ENCODE measurements at places on chromosomes 2 and 18.
A peak's percentile ranks its signal among the peaks of the same experiment; 100 is the strongest.

DNA sequence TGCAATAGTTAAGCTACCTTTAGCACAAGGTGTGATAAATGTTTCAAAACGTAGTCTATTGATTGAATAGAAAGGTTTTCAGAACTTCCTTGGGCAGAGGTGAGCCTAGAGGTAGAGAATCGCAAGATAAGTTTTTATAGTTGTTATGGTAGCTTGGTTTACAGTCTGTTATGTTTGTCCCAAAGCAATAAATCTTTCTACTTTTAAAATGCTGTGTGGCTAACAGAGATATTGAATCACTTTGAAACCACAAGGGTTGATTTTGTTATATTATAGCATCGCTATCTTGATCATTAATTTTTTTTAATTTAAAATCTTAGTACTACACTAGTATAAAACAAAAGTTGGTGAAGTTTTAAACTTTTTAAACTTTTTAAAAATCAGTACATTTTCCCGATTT is 126.7 kb downstream of the TMEM182 start:
- H3K36me3 ChIP-seq: no peaks in the 10 kb centered on the region
- H3K27me3 ChIP-seq: no peaks in the 10 kb centered on the region
- no peak overlapping the region for H3K27ac ChIP-seq
- no peak for DNase-seq
- no peaks in the 10 kb centered on the region for H3K4me1 ChIP-seq
- no peak overlapping the region for H3K4me3 ChIP-seq

GRCh38 chr18:62772860-62773584 is 57.7 kb downstream of the PHLPP1 start:
- H3K27me3 ChIP-seq: no peaks in the 10 kb centered on the region
- H3K4me1 ChIP-seq: peaks cover 4% of the 10 kb centered on the region
- H3K27ac ChIP-seq: no peak overlapping the region
- H3K36me3 ChIP-seq: no peaks in the 10 kb centered on the region
- peak; percentile 20 for DNase-seq

GRCh38 chr2:130986890-130987493 is 106.3 kb downstream of the FAM168B start:
- no peaks in the 10 kb centered on the region for H3K27me3 ChIP-seq
- H3K4me3 ChIP-seq: no peak overlapping the region
- H3K27ac ChIP-seq: no peak overlapping the region
- no peaks in the 10 kb centered on the region for H3K36me3 ChIP-seq
- DNase-seq: no peak
- H3K4me1 ChIP-seq: no peaks in the 10 kb centered on the region

- no peaks in the 10 kb centered on the region for H3K36me3 ChIP-seq
- peak overlapping the region; percentile 42 for H3K27ac ChIP-seq
- H3K27me3 ChIP-seq: peaks cover 1% of the 10 kb centered on the region
- peaks cover 3% of the 10 kb centered on the region for H3K4me1 ChIP-seq
Observed at GRCh38 chr2:16102358-16102975, 162.1 kb downstream of the MYCN start.

DNA sequence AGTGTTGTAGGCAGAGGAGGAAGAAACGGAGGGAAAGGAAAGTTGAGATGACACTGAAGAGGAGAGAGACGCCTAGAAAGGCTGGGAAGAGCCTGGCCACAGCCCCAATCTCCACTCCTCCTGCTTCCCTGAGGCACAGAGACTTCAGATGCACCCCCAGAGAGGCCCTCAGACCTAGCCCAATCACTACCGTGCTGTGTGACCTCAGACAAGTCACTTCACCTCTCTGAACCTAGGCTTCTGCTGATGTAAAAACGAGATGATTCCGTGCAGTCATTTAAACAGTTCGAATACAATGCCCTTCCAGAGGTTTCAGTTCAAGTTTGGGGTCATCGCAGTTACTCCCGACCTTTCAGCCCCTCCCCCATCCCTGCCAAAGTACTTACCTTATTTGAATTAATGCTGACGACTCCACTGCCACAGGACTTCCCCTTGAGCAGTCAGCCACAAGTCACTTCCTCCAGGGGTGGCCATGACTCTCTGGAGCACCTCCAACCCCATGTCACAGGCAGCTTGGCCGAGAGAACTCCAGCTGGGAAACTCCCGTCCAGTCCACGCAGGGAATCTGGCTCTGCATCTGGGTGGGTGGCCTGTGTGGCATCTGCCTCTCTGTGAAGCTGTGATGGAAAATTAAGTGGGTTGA is 105.2 kb upstream of the ID2 start:
- no peak overlapping the region for H3K27ac ChIP-seq
- DNase-seq: no peak
- H3K4me1 ChIP-seq: no peaks in the 10 kb centered on the region
- H3K36me3 ChIP-seq: no peaks in the 10 kb centered on the region
- H3K4me3 ChIP-seq: no peak overlapping the region

DNA sequence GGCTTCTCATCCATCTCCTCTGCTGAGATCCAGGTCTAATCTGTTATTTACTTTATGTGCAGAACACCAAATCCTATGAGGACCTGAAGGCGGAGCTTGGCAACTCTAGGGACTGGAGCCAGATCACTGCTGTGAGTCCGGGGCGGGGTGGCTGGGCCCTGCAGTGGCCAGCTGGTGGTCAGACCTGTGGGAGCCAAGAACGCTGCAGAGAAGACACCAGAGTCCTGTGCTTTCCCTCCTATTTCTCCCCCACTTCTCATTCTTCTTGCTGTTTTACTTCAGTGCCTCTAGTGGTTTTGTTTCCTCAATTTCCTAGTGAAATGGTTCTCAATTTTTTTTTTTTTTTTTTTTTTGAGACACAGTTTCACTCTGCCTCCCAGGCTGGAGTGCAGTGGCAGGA is 19.7 kb downstream of the VIL1 start:
- no peaks in the 10 kb centered on the region for H3K4me1 ChIP-seq
- no peak overlapping the region for H3K4me3 ChIP-seq
- no peak for DNase-seq
- no peaks in the 10 kb centered on the region for H3K27me3 ChIP-seq
- no peak overlapping the region for H3K27ac ChIP-seq
- H3K36me3 ChIP-seq: peaks cover 30% of the 10 kb centered on the region

GRCh38 chr2:18993756-18994338 is 364.6 kb downstream of the OSR1 start:
- H3K4me1 ChIP-seq: no peaks in the 10 kb centered on the region
- no peaks in the 10 kb centered on the region for H3K27me3 ChIP-seq
- no peaks in the 10 kb centered on the region for H3K36me3 ChIP-seq
- no peak overlapping the region for H3K27ac ChIP-seq
- no peak overlapping the region for H3K4me3 ChIP-seq

- H3K4me1 ChIP-seq: no peaks in the 10 kb centered on the region
- DNase-seq: no peak
- H3K27me3 ChIP-seq: no peaks in the 10 kb centered on the region
- H3K36me3 ChIP-seq: no peaks in the 10 kb centered on the region
- no peak overlapping the region for H3K27ac ChIP-seq
Observed at GRCh38 chr2:120709608-120710041, 26.0 kb upstream of the GLI2 start.

GRCh38 chr2:124347209-124347608 is 322.1 kb downstream of the CNTNAP5 start:
- H3K36me3 ChIP-seq: no peaks in the 10 kb centered on the region
- H3K27me3 ChIP-seq: no peaks in the 10 kb centered on the region
- H3K4me3 ChIP-seq: no peak overlapping the region
- no peak for DNase-seq
- no peak overlapping the region for H3K27ac ChIP-seq

DNA sequence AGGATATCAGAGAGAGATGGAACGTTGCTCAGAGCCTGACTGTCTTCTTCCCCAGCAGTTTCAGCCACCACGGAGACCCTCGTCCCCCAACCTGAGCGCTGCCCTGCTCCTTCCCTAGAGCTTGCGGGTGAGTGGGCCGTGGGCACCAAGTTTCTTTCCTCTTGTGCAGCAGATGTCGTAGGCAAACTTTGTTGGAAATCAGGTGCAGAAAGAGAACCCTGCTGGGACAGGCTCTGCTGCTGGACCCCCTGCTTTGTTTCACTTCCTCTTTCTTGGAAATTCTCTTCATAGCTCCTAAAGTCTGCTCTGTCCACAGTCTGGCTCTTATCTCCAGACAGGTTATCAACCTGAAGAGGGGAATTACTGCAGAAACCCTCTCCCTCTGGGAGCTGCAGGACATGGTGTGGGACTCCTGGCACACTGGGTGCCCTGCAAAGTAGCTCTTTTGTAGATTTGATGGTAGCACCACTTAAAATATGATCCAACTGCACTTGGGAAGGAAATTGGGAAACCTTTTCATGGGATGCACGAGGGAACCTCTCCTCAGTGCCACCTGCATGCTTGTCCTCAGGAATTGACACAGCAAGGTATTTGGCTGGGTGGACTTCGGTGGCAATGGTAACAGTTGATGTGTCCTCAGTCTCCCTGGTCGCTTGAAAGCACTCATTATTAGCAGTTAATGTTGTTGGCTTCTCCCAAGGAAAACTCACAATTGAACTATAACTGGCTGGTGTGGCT is 92.2 kb downstream of the ALPK2 start:
- no peaks in the 10 kb centered on the region for H3K27me3 ChIP-seq
- H3K36me3 ChIP-seq: no peaks in the 10 kb centered on the region
- no peak overlapping the region for H3K27ac ChIP-seq

- no peak for DNase-seq
- no peaks in the 10 kb centered on the region for H3K4me1 ChIP-seq
- H3K36me3 ChIP-seq: no peaks in the 10 kb centered on the region
Observed at GRCh38 chr2:55958756-55959155, 35.2 kb upstream of the EFEMP1 start.

DNA sequence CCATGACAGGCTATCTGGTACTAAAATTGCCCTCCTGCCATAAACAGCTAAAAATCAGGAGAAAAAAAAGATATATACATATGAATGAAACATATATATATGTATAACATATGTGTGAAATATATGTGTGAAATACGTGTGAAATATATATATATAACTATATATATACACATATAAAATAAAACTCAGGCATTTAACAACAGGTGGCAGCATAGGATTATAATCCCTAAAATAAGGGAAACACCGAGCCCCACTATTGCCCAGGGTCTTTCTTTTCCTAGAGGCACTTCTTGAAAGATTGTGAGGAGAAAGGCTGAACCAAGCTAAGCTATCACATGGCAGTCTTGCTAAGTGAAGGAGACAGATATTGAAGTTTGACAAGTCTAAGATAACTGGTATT is 65.9 kb upstream of the CYTIP start:
- no peaks in the 10 kb centered on the region for H3K27me3 ChIP-seq
- no peak overlapping the region for H3K27ac ChIP-seq
- no peaks in the 10 kb centered on the region for H3K4me1 ChIP-seq
- no peak overlapping the region for H3K4me3 ChIP-seq
- DNase-seq: no peak

- H3K27me3 ChIP-seq: no peaks in the 10 kb centered on the region
- no peak overlapping the region for H3K4me3 ChIP-seq
- DNase-seq: no peak
- peaks cover 8% of the 10 kb centered on the region for H3K4me1 ChIP-seq
- H3K27ac ChIP-seq: no peak overlapping the region
Observed at GRCh38 chr2:234823196-234823876, 128.5 kb upstream of the SH3BP4 start.

DNA sequence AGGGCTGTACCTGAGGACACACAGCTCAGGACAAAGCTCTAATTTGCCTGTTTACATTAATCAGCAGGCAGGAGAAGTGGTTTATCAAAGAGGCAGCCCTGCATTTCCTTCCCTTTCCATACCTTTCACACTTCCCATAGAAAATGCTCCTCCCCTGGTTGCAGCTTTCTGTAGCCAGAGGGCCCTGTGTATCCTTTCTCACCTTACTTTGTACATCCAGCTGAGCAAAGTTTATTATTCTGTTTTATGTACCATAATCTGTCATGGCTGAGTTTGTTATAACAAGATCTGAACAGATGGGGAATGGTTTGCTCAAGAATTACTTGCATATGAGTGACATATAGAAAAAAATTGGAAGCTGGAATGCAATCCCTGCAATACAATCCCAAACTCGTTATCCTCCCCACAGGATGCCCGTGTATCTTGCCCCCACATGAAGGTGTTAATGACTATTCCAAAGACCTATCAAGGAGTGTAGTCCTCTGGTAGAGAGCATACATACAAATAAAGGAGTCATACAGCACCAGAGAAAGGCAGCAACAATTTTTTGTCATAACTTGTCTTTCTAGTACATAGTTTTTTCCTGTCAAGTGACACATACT is 1025.8 kb upstream of the KLHL29 start:
- H3K4me3 ChIP-seq: no peak overlapping the region
- no peak overlapping the region for H3K27ac ChIP-seq
- no peaks in the 10 kb centered on the region for H3K27me3 ChIP-seq
- H3K36me3 ChIP-seq: no peaks in the 10 kb centered on the region

DNA sequence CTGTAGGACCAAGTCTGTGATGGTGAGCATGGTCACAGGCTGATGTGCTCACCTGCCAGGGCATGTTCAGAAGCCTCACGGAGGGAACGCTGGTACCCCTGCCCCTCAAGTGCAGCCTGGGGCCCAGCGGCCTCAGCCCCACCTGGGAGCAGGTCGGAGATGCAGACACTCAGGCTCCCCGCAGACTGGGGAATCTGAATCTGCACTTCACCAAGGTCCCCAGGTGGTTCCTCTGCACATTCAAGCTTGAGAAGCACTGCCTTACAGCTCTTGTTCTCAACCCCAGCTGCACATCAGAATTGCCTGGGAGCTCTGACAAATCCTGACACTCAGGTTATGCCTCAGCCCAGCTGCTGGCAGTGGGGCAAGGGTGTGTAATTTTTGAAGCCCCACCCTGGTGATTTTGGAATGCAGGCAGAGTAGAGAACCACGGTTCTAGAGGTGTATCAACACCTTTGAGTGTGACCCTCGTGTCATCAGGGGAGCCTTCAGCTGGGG is 54.8 kb downstream of the CRACDL start:
- no peak overlapping the region for H3K27ac ChIP-seq
- no peak for DNase-seq
- H3K4me3 ChIP-seq: no peak overlapping the region

All from small intestine (tissue), 16 donors.